Breast epithelium (tissue), 4 donors: ENCODE measurements at places on chromosomes 1 and 21. TPM values are rescaled to one million over a fixed set of nuclear protein-coding genes. Genes with fewer than 3 reads are reported as not detected.
A peak's percentile ranks its signal among the peaks of the same experiment; 100 is the strongest.

- H3K36me3 ChIP-seq: no peaks in the 10 kb centered on the region
- DNase-seq: no peak
- H3K4me1 ChIP-seq: no peaks in the 10 kb centered on the region
Observed at GRCh38 chr1:107594536-107594935, 370.4 kb downstream of the VAV3 start.

GRCh38 chr1:154324669-154325582 lies at the start of gene ATP8B2:
ATP8B2 (plus strand) TSS chr1:154325525; CDS start chr1:154328142, 2,617 bp downstream.
- H3K27ac ChIP-seq: peak within 1 kb of the TSS; percentile 83
- H3K36me3 ChIP-seq: no peaks in the 10 kb centered on the region
- no peaks in the 10 kb centered on the region for H3K27me3 ChIP-seq
- peak; percentile 43 for DNase-seq
- H3K4me3 ChIP-seq: peak within 1 kb of the TSS; percentile 74
- no peaks in the 10 kb centered on the region for H3K4me1 ChIP-seq

- H3K4me1 ChIP-seq: no peaks in the 10 kb centered on the region
- H3K27me3 ChIP-seq: no peaks in the 10 kb centered on the region
- H3K4me3 ChIP-seq: no peak overlapping the region
- H3K36me3 ChIP-seq: no peaks in the 10 kb centered on the region
Observed at GRCh38 chr1:183019139-183019740, 4.0 kb upstream of the LAMC1 start.

GRCh38 chr1:50603274-50604271 lies 180.3 kb upstream of the DMRTA2 start:
- H3K36me3 ChIP-seq: no peaks in the 10 kb centered on the region
- H3K4me3 ChIP-seq: no peak overlapping the region
- H3K27me3 ChIP-seq: no peaks in the 10 kb centered on the region
- H3K4me1 ChIP-seq: no peaks in the 10 kb centered on the region
- H3K27ac ChIP-seq: peak overlapping the region; percentile 65
- peak; percentile 51 for DNase-seq

DNA sequence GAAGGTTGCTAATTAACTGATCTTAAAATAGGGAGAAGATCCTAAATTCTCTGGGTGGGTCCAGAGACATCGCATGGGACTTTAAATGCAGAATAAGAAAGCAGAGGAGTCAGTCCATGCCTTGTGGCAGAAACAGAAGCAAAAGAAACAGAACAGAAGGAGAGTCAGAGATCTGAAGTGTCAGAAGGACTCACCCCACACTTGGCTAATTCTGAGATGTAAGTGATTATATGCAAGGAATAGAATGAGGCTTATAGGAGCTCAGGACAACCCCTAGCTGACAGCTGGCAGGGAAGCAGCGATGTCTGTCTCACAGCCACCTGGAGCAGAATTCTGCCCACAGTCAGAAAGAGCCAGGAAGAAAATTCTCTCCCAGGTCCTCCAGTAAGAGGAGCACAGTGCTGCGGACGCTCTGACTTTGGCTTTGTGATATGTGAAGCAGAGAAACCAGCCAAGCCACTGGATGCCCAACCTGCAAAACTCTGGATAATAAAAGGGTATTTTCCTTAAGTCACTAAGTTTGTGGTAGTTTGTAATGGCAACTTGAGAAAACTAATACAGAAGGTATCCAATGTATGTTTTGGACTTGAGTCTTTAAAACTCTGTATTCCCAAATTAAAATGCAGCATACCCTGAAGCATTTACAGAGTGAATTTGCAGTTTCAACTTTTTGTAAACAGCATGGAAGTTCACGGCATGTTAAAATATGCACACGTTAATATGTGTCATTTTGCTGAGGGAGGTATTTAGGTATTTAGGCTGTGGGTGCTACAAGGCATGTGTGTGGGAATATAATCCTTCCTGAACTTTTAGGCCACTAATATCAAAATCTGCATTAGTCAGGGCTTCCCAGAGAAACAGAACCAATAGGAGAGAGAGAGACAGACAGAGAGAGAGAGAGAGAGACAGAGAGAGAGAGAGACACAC lies 388.5 kb downstream of the PCP4 start:
- no peaks in the 10 kb centered on the region for H3K27me3 ChIP-seq
- no peaks in the 10 kb centered on the region for H3K36me3 ChIP-seq
- H3K4me1 ChIP-seq: no peaks in the 10 kb centered on the region

GRCh38 chr21:24456358-24456757 lies 1150.9 kb downstream of the MRPL39 start:
- H3K4me1 ChIP-seq: no peaks in the 10 kb centered on the region
- H3K4me3 ChIP-seq: no peak overlapping the region
- no peaks in the 10 kb centered on the region for H3K36me3 ChIP-seq
- no peak overlapping the region for H3K27ac ChIP-seq
- H3K27me3 ChIP-seq: no peaks in the 10 kb centered on the region

GRCh38 chr1:198107091-198107501 lies 49.7 kb upstream of the NEK7 start:
- no peaks in the 10 kb centered on the region for H3K36me3 ChIP-seq
- H3K27ac ChIP-seq: no peak overlapping the region
- H3K27me3 ChIP-seq: no peaks in the 10 kb centered on the region
- H3K4me3 ChIP-seq: no peak overlapping the region
- DNase-seq: no peak

DNA sequence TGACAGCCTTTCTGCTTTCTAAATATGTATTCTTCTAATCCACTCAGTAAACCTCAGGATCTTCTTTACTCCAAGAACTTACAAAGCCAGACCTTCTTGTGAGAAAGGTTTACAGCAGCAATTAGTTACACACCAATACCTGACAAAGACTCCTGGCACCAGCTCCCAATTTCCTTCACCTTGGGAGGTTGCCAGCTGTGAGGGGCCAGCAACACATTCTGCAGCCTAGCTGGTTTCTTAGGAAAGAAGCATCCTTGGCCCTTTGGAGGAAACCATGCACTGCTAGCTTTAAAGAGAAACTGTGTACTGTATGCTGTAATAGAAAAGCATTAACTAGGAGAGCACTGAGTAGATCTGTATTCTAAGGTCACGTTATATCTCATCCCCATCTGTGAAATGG lies 10.8 kb downstream of the FYB2 start:
- no peaks in the 10 kb centered on the region for H3K4me1 ChIP-seq
- no peaks in the 10 kb centered on the region for H3K27me3 ChIP-seq
- no peak for DNase-seq
- no peak overlapping the region for H3K4me3 ChIP-seq
- H3K27ac ChIP-seq: no peak overlapping the region

GRCh38 chr1:84300501-84300900 lies 1.0 kb upstream of the SAMD13 start:
- DNase-seq: no peak
- no peak overlapping the region for H3K4me3 ChIP-seq
- H3K27me3 ChIP-seq: no peaks in the 10 kb centered on the region
- H3K27ac ChIP-seq: peak overlapping the region; percentile 93
- H3K36me3 ChIP-seq: no peaks in the 10 kb centered on the region

DNA sequence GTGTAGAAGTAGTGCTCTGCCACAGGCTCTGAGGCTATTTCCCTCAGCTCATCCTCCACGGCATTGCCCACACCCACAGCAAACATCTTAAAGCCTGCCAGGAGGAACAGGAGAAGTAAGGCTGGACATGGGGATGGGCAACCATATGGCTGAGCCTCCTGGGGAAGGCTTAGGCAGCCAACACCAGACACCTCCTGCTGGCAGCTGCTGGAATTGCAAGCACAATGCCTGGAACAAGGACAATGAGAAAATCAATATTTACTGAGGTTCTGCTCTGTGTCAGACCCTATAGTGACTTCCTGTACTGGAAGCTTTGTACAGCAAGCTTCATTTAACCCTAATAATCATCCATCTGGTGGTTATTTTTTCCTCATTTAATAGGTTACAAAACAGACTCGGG lies 8.2 kb downstream of the MATN1 start:
- H3K4me1 ChIP-seq: no peaks in the 10 kb centered on the region
- no peak for DNase-seq
- H3K36me3 ChIP-seq: no peaks in the 10 kb centered on the region
- H3K27ac ChIP-seq: no peak overlapping the region
- H3K27me3 ChIP-seq: no peaks in the 10 kb centered on the region
- no peak overlapping the region for H3K4me3 ChIP-seq

DNA sequence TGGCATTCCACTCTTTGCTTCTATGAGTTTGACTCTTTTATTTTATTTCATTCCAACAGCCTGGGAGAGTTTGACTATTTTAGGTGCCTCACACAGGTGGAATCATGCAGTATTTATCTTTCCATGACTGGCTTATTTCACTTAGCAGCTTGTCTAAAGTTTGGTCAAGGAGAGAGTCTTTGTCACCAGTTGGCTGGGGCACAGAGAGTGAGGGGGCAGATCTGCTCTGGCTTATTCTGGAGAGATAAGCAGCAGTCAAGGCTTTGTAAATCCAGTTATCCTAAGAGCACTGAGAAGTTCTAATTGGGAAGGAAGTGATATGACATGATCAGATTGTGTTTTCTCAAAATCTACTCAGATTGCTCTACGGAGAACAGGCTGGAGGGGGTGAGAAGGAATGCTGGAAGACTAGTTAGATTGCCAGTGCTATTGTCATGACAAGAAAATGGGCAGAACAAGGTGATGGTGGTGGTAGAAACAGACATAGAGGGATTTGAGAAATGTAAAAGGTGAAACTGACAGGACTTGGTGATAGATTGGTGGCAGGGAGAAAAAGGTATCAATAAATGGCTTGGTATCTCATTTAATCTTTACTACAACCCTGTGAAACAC lies 12.1 kb upstream of the CTTNBP2NL start:
- no peak overlapping the region for H3K4me3 ChIP-seq
- DNase-seq: no peak
- H3K4me1 ChIP-seq: no peaks in the 10 kb centered on the region
- H3K36me3 ChIP-seq: no peaks in the 10 kb centered on the region
- H3K27me3 ChIP-seq: no peaks in the 10 kb centered on the region
- H3K27ac ChIP-seq: no peak overlapping the region

DNA sequence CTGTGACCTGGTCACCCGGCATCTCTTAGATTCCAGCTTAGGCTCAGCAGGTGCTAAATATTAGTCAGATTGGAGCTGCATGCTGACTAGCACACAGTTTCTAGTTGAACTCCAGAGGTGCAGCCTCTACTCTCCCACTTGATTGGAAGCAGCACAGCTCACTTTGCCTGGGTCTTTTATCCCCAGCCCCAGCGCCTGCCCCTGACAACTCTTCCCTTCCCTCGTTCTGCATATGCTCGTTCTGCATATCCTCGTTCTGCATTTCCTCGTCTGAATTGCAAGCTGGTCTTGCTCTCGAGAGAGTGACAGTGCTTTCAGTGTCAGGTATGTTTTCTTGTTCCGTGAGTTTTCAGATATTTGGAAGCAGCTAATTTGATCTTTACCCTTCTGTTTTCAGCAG lies 11.7 kb downstream of the COL18A1 start:
- H3K4me3 ChIP-seq: no peak overlapping the region
- H3K27ac ChIP-seq: no peak overlapping the region
- H3K4me1 ChIP-seq: peaks cover 7% of the 10 kb centered on the region
- no peak for DNase-seq

- no peak overlapping the region for H3K4me3 ChIP-seq
- no peaks in the 10 kb centered on the region for H3K36me3 ChIP-seq
- no peak overlapping the region for H3K27ac ChIP-seq
- no peaks in the 10 kb centered on the region for H3K27me3 ChIP-seq
- no peak for DNase-seq
Observed at GRCh38 chr21:23008601-23009202, 2010.5 kb downstream of the NCAM2 start.

GRCh38 chr1:218347723-218348627 lies 2.8 kb downstream of the TGFB2 start:
- H3K27ac ChIP-seq: peak overlapping the region; percentile 89
- peak; percentile 41 for DNase-seq
- H3K36me3 ChIP-seq: no peaks in the 10 kb centered on the region
- no peaks in the 10 kb centered on the region for H3K4me1 ChIP-seq
- H3K4me3 ChIP-seq: peak overlapping the region; percentile 60

GRCh38 chr1:5855196-5855897 lies 136.9 kb downstream of the NPHP4 start:
- H3K4me1 ChIP-seq: no peaks in the 10 kb centered on the region
- no peak for DNase-seq
- H3K27ac ChIP-seq: no peak overlapping the region
- no peaks in the 10 kb centered on the region for H3K36me3 ChIP-seq
- peaks cover 6% of the 10 kb centered on the region for H3K27me3 ChIP-seq

DNA sequence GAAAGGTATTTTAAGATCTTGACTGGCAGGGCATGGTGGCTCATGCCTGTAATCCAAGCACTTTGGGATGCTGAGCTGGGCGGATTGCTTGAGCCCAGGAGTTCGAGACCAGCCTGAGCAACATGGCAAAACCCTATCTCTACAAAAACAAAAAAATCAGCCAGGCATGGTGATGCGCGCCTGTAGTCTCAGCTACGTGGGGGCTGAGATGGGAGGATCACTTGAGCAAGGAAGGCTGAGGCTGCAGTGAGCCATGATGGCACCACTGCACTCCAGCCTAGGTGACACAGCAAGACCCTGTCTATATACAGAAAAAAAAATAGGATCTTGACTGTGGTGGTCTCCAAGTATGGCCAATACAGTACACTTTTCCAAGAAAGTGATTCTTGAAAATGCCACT lies 16.0 kb downstream of the ARID1A start:
- H3K36me3 ChIP-seq: no peaks in the 10 kb centered on the region
- no peaks in the 10 kb centered on the region for H3K27me3 ChIP-seq
- DNase-seq: no peak
- H3K4me3 ChIP-seq: no peak overlapping the region
- H3K27ac ChIP-seq: no peak overlapping the region

DNA sequence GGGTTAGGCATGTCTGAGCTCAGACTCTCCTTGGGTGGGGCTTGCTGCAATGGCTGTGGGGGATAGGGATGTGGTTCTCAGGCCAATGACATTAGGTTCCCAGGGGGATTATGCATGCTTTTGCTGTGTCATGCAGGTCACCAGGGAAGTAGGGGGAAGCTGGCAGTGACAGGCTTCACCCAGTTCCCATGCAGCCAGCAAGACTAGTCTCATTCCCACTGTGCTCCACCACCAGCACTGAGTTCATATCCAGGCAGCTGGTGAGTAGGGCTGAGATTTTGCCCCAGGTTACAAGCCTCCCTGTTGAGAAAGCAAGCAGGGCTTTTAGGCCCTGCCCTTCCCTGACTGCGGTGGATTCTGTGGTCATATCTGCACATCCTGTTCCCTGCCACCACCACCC lies 32.1 kb upstream of the PLA2G5 start:
- no peaks in the 10 kb centered on the region for H3K36me3 ChIP-seq
- no peaks in the 10 kb centered on the region for H3K27me3 ChIP-seq
- H3K4me1 ChIP-seq: no peaks in the 10 kb centered on the region
- H3K27ac ChIP-seq: no peak overlapping the region

DNA sequence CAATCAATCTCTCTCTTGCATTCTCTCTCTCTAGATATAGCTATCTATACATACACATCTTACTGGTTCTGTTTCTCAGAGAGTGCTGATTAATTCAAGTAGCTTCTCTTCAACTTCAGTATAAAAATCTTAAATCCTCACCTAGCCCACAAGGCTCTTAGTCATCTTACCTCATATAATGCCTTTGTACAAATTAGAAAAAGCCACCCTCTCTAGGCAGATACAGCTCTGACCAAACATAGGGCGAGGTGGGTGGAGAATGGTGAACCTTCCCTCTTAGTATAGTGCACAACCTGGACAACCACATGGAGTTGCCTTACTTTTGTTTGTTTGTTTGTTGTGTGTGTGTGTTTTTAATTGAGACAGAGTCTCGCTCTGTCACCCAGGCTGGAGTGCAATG lies 5.1 kb upstream of the INAVA start:
- H3K27ac ChIP-seq: no peak overlapping the region
- no peaks in the 10 kb centered on the region for H3K36me3 ChIP-seq
- H3K27me3 ChIP-seq: no peaks in the 10 kb centered on the region
- no peaks in the 10 kb centered on the region for H3K4me1 ChIP-seq
- DNase-seq: no peak

SIPA1L2 gene
- total RNA-seq: 46.9 TPM

NID1 gene
- 60.3 TPM for total RNA-seq

LAMC2 gene
- 3.0 TPM for total RNA-seq

FBXO28 gene
- total RNA-seq: 23.9 TPM

ZSCAN20 gene
- 4.2 TPM for total RNA-seq

ARHGEF16 gene
- total RNA-seq: 0.80 TPM

OR10J1 gene
- total RNA-seq: not detected

SPRR4 gene
- not detected for total RNA-seq

KPRP gene
- not detected for total RNA-seq
